Activated CD8-positive, alpha-beta memory T cell treated with anti-CD3 and anti-CD28 coated beads, Interleukin-2, amount 10 ng/mL, durations not matched to agents 7 days and 5 days (primary cell): ENCODE measurements at places on chromosomes 7 and 10. TPM values are rescaled to one million over a fixed set of nuclear protein-coding genes. Genes with fewer than 3 reads are reported as not detected.

The NPFFR1 gene
- not detected for total RNA-seq

The UCMA gene
- total RNA-seq, result not detected

The HOXA1 gene
- total RNA-seq, result 0.76 TPM

The CEP55 gene
- 79.3 TPM for total RNA-seq

The CDC14C gene
- total RNA-seq, result not detected

The GJC3 gene
- total RNA-seq, result not detected

The TMEM229A gene
- total RNA-seq, result not detected

The C10orf67 gene
- total RNA-seq, result 0.07 TPM

The KNDC1 gene
- not detected for total RNA-seq

The MSMB gene
- total RNA-seq, result not detected

The PIP gene
- total RNA-seq, result not detected

The ACHE gene
- total RNA-seq, result not detected

The DCLRE1C gene
- 47.4 TPM for total RNA-seq
